NCI-H2081 treated with DMSO at 0.1 percent for 48 hours (cell line): ENCODE measurements at places on chromosomes 6 and 20.

DNA sequence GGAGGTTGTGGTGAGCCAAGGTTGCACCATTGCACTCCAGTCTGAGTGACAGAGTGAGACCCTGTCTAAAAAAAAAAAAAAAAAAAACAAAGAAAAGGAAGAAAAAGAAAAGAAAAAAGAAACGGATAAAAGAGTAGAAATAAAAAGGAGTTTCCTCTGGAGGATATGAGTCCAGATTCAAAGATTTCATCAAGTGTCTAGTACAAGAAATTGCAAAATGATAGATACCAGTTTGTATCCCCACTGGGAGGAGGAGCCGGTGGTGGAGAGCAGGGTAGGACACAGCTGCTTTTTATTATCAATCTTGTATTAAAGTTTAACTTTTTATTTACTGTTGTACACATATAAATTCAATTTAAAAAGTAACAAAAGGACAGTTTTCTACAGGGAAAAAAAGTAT is 113.9 kb downstream of the BMP7 start:
- DNase-seq, result no peak

- no peak for DNase-seq
Measured at GRCh38 chr6:20266851-20267608, 54.8 kb upstream of the MBOAT1 start.

DNA sequence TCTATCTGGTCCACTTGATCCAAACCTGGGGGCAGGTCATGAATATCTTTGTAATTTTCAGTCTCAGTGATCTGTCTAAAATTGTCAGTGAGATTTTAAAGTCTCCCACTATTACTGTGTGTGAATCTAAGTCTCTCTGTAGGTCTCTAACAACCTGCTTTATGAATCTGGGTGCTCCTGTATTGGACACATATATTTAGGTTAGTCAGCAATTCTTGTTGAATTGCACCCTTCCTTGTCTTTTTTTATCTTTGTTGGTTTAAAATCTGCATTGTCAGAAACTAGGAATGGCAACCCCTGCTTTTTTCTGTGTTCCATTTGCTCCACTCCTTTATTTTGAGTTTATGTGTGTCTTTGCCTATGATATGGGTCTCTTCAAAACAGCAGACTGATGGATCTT is 140.7 kb downstream of the ASCC3 start:
- DNase-seq, result no peak

GRCh38 chr6:121430514-121431460 is 4.7 kb upstream of the GJA1 start:
- DNase-seq, result no peak

DNA sequence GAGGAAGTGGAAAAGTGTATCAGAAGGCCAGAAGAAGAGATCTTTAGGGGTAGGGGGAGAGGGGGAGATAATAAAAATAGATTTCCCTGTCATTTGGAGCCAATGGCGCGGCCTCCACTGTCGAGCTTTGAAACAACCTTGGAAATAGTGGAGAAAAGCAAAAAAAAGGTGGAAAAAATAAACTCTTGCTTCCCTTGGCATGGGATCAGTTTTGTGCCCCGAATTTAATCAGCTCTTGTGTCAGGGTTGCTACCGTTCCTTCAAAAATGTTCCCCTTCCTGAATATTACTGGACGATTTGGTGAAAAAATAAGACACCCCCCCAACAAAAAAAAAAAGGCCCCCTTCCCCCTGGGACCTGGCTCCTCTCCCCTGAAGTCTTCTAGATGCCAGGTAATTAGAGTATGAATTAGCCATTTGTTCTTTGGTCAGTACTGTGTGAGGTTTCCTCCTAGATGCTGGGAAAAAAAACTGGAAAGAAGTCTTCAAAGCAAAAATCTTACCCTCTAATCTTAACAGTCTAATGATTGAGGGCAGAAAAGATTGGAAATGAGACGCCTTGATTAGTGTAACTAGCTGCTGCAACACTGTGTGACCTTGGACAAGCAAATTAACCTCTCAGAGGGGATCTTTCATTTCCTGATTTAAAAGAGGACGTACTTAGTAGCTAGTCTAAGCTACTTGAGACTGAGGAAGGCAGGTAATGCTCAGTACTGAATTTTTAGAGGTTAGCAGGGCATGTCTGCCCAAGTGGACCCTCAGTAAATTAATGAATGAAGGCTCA is 872 bp upstream of the RBM39 start:
- DNase-seq, result peak; percentile 30

DNA sequence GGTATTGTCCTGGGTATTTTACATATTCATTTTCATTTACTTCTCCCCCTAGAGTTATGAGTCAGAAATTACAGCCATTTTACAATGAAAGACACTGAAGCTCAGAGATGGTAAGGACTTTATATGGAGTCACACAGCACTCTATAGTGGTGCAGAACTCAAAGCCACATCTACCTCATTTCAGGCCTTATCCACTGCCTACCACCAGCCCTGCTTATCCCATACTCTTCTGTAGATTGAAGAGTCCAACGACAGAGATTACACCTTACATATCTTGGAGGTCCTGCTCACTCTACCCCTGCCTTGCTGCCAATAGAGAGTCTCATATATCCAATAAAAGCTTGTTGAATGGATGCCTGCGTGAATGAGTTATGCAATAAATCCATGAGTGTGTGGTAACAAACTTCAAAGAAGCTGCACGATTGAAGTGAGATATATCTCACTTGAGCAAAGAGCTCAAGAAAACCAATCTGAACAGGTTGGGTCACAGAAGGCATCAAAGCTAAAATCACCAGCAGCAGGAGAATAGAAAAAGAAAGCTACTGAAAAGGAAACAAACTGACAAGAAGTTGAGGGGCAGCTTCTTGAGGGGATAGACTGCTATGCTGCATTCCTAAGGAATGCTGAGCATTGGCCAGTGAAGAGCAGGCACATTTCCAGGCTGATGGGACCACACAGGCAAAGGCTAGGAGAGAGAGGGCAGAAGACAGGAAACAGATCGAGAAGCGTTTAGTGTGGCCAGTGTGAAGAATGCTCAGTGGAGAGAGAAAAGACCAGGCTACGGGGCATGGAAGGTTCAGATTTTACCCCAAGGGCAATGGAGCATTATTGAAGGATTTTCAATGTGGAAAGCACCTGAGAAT is 585.6 kb downstream of the DHX35 start:
- DNase-seq, result no peak

GRCh38 chr6:143335865-143336264 is 114.6 kb downstream of the ADAT2 start:
- no peak for DNase-seq

- DNase-seq, result no peak
Measured at GRCh38 chr6:82953871-82954270, 111.8 kb downstream of the UBE3D start.

DNA sequence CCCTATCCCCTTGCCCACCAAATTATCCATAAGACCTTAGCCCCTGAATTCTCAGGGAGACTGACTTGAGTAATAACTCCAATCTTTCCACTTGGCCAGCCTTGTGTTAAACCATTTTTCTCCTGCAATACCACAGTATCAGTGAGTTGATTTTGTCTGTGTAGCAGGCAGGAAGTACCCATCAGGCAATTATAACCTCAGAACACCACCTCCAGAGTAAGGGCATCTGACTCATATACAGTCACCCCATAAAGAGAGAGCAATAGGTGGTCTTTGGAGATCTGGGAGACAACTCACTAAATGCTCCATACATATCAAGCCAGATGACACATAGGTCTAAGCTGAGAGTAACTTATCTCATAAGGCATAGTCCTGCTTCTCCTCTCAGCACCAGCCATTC is 83.7 kb downstream of the FILIP1 start:
- DNase-seq, result no peak
